ENCODE measurements at places on chromosomes 5 and 9. TPM values are rescaled to one million over a fixed set of nuclear protein-coding genes. Genes with fewer than 3 reads are reported as not detected.

- no peaks in the 10 kb centered on the region for H3K4me1 ChIP-seq
- H3K27me3 ChIP-seq, result no peaks in the 10 kb centered on the region
- peaks cover 27% of the 10 kb centered on the region for H3K36me3 ChIP-seq
- no peak overlapping the region for H3K4me3 ChIP-seq
- H3K27ac ChIP-seq, result no peak overlapping the region
Observed at GRCh38 chr5:1063661-1064382, 48.0 kb downstream of the SLC12A7 start.

DNA sequence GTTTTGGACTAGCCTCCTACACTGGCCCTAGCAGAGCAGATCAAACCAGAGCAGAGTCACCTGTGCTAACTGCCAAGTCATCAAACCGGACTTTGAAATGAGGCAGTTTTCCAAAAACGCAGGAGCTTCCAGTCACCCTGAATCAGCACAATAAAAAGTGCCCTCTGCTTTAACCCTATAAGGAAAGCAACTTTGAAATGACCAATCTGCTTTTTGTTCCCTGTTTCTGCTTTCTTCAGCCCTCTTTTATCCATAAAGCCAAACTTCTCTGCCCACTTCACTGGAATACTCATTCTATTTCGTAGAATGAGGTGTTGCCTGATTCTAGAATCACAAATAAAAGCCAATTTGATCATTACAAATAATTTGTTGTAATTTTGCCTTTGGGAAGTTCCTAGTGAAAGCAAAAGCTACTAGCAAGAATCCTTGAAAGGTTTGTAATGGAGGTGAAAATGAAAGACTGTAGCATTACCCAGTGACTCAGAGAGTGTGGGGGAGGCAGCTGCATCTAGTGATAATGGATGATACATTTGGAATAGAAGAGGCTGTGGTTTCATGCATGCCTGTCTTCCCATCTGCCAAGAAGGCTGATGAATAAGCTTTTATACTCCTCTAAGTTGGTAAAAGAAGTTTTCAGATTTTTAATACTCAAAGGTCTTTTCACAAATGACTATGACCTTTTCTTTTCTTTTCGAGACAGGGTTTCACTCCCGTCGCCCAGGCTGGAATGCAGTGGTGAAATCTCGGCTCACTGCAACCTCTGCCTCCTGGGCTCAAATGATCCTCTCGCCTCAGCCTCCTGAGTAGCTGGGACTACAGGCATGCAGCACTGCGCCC is 14.9 kb downstream of the SPAAR start:
- peaks cover 32% of the 10 kb centered on the region for H3K4me1 ChIP-seq
- H3K27ac ChIP-seq, result no peak overlapping the region
- H3K4me3 ChIP-seq, result no peak overlapping the region
- no peaks in the 10 kb centered on the region for H3K27me3 ChIP-seq

DNA sequence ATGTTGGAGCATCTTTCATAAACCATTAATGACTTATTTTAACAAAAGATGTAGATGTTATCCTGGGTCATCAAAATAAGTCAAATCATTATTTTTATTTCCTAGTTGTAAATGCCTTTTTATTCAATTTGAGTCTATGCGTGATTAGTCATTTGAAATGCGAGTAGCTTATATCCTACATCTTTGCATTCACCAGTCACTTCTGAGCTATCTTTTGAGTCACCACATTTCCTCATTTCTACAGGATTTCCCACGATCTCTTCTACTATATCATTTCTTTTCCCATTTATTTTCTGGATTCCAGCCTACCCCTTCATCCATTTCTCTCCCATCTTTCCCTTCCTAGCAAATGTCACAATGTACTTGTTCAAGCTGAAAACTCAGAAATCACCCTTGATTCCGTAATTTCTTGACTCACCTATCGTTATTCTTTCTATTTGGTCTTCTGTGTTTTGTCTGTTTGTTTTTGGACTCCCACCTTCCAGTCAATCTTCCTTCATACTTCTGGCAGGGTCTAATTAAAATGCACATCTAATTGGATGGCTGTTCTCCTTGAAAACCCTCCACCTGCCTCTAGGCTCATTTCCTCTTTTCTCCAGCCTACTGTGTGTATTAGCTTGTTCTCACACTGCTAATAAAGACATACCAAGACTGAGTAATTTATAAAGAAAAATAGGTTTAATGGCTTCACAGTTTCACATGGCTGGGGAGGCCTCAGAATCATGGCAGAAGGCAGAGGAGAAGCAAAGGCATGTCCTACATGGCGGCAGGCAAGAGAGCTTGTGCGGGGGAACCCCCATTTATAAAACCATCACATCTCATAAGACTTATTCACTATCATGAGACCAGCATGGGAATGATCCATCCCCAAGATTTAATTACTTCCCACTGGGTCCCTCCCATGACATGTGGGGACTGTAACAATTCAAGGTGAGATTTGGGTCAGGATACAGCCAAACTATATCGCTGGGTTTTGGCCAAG is 112.4 kb downstream of the MEF2C start:
- H3K4me3 ChIP-seq, result no peak overlapping the region
- no peaks in the 10 kb centered on the region for H3K4me1 ChIP-seq
- H3K27me3 ChIP-seq, result no peaks in the 10 kb centered on the region
- DNase-seq, result no peak

GPR150 gene
- total RNA-seq, result not detected

ADGRD2 gene
- not detected for total RNA-seq

ANP32B gene
- 22.1 TPM for total RNA-seq

DNA sequence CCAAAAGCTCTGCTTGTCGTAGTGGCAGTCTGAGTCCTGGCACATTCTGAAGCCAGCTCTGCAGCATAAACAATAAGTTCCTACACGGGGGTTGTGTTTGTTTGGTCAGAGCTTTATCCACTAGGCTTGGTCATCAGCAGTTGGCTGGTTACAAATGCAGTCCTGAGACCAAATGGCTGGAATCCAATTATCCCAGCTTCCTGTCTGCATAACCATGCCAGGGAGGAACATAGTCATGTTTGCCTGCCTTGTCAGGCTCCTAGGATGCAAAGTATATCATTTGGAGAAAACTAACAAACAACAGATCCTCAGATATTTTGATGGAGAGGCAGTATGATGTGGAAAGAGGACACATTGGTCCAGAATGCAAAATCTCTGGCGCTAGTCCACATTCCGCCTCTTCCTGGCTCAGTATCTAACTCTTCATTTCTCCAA is 85.8 kb downstream of the FBXO38 start:
- no peak for DNase-seq
- H3K36me3 ChIP-seq, result no peaks in the 10 kb centered on the region
- H3K27me3 ChIP-seq, result no peaks in the 10 kb centered on the region

PIP5K1B gene
- 20.9 TPM for total RNA-seq

DNA sequence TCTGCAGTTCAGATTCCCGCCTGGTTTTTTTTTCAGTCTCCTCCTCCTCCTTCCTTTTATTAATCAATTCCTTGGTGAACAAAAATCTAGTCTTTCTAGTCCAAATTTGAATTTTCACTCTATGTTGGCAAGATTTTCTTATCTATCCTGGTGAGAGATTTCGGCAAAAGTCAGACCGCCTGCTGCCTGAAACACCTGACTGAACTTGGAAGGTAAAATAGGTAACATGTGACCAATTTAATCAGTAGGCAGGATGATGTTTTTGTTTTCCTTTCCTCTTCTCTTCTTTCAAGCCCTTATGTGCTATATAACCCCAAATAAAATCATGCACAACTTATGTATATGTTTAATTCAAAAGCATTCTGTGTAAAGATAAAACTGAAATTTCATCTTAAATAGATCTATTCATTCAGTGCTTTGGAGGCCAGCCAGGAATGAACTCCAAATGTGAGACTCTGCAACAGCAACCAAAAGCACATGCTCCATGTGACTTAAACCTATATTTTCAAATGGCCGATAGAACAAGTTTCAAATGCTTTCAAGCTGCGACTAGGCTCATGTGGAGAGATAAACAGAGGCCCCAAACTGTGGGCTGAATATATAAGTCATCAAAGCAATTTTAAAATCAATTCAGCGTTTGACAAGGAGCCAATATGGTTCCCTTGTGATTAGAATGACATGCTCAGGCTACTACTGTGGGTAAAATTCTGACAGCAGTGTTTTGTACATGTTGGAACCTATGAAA is 100.4 kb upstream of the SEMA6A start:
- H3K27ac ChIP-seq, result no peak overlapping the region
- H3K27me3 ChIP-seq, result peaks cover 1% of the 10 kb centered on the region
- peaks cover 35% of the 10 kb centered on the region for H3K4me1 ChIP-seq
- no peak for DNase-seq

GRCh38 chr5:39513236-39513635 is 88.5 kb upstream of the DAB2 start:
- H3K4me3 ChIP-seq, result no peak overlapping the region
- H3K4me1 ChIP-seq, result no peaks in the 10 kb centered on the region
- no peaks in the 10 kb centered on the region for H3K27me3 ChIP-seq
- peak; percentile 12 for DNase-seq
- H3K27ac ChIP-seq, result no peak overlapping the region

SPINK13 gene
- not detected for total RNA-seq

FCN2 gene
- total RNA-seq, result not detected

PCDHB13 gene
- 0.80 TPM for total RNA-seq

DNA sequence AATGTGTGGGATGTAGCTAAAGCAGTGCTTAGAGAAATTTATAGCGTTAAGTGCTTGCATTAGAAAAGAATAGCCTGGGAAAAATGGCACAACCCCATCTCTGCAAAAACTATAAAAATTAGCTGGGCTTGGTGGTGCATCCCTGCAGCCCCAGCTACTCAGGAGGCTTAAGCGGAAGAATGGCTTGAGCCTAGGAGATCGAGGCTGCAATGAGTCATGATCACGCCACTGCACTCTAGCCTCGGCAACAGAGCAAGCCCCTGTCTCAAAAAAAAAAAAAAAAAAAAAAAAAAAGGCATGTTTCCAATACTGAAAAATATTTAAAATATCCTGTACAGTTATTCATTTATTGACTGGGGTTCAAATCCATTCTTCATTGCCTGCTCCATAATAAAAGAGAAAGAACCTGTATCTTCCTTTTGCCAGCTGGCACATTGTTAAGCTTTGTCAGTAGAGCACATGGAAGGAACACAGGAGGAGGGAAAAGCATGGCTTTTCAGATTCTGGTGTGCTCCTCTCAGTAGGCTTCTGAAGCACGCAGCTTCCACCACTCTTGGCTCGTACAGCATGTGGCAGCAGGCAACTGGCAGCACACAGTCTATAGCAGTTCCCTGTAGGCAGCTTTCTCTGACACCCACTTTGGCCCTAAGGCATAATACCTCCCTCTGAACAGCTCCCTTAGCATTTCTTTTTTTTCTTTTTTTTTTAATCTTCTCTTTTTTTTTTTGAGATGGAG is 73.5 kb downstream of the TRIM36 start:
- peaks cover 18% of the 10 kb centered on the region for H3K4me1 ChIP-seq
- H3K36me3 ChIP-seq, result no peaks in the 10 kb centered on the region
- H3K4me3 ChIP-seq, result no peak overlapping the region
- no peak overlapping the region for H3K27ac ChIP-seq
- no peak for DNase-seq
- H3K27me3 ChIP-seq, result no peaks in the 10 kb centered on the region

DNA sequence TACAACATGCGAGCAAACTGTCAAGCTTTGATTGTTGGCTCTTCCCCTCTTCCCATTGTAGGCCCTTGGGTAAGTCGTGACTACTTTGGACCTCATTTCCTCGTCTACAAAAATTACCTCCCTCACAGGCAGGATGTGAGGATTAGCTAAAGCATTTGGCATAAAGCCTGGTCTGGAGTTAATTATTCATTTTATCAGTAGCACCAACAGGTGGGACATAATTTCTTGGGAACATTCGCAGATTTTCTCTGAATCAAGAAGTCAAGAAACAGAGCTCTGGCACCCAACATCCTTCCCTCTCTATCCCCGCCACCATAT is 39.9 kb upstream of the SEMA6A start:
- H3K4me1 ChIP-seq, result no peaks in the 10 kb centered on the region
- H3K27me3 ChIP-seq, result peaks cover 14% of the 10 kb centered on the region
- H3K36me3 ChIP-seq, result no peaks in the 10 kb centered on the region
- no peak overlapping the region for H3K4me3 ChIP-seq
- H3K27ac ChIP-seq, result no peak overlapping the region
- no peak for DNase-seq

GDA gene
- 0.21 TPM for total RNA-seq

DNA sequence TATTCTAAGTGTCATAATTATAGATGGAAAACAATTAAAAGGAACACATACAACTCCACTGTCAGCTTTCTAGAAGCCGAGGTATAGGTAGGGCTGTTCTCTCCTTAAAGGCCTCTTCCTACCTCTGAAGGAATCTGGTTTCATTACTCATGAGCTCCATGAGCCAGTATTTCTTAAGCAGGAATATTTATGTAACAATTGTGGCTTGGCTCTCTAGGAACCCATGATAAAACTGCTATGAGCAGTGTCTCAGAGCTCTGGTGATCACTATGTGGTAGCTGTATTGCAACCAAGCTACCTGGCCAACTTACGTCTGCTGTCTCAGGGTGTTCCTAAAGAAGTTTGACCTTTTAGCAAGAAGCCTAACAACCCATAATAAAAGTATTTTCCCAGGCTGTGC is 157.7 kb downstream of the CEP120 start:
- no peaks in the 10 kb centered on the region for H3K27me3 ChIP-seq
- H3K4me1 ChIP-seq, result no peaks in the 10 kb centered on the region
- no peaks in the 10 kb centered on the region for H3K36me3 ChIP-seq
- DNase-seq, result no peak
- H3K27ac ChIP-seq, result no peak overlapping the region

DNA sequence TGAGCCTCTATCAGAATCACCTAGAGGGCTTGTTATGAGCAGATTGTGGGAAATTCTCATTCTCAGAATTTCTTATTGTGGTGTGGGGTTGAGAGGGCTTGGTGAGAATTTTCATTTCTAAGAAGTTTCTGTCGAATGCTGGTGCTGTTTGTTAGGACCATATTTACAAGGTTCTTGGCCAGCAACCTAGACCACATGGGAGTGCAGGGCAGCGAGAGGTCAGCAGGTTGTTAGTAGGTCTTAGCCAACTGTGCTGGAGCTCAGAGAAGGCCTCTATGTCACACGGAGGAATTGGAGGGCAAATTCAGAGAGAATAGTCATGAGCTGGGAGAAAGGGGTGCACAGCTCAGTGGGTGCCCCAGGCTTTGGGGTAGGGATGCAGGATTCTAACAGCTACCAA is 357.0 kb downstream of the LRRC70 start:
- no peaks in the 10 kb centered on the region for H3K36me3 ChIP-seq
- peaks cover 15% of the 10 kb centered on the region for H3K4me1 ChIP-seq
- DNase-seq, result no peak
- H3K27ac ChIP-seq, result no peak overlapping the region
- H3K4me3 ChIP-seq, result no peak overlapping the region
- H3K27me3 ChIP-seq, result no peaks in the 10 kb centered on the region

SLC6A7 gene
- total RNA-seq, result not detected

GRCh38 chr9:113355040-113355596 is 5.8 kb downstream of the BSPRY start:
- H3K4me1 ChIP-seq, result peaks cover 32% of the 10 kb centered on the region
- H3K27ac ChIP-seq, result no peak overlapping the region
- no peak overlapping the region for H3K4me3 ChIP-seq

DNA sequence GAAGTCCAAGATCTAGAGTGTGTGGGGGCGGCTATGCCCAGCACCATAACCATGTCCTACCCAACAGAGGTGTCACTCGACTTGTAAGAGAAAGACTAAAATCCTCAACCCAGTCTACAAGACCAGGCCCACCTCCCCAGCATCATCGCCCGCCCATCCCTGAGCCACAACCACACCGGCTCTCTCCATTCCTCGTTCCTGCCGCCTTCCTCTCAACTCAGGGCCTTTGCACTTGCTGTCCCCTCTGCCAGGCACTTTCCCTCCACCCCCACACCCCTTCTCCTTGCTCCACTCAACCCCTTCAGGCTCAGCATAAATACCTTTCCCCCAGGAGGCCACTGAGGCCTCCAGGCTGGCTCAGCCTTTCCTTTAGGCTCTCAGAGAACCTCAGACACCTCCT is 69.3 kb downstream of the PAX5 start:
- H3K4me1 ChIP-seq, result peaks cover 14% of the 10 kb centered on the region
- no peaks in the 10 kb centered on the region for H3K36me3 ChIP-seq
- no peak overlapping the region for H3K4me3 ChIP-seq
- peaks cover 7% of the 10 kb centered on the region for H3K27me3 ChIP-seq
- no peak overlapping the region for H3K27ac ChIP-seq

TAF11L11 gene
- not detected for total RNA-seq
